ENCODE measurements at places on chromosomes 13 and 19. TPM values are rescaled to one million over a fixed set of nuclear protein-coding genes. Genes with fewer than 3 reads are reported as not detected.
A peak's percentile ranks its signal among the peaks of the same experiment; 100 is the strongest.

DNA sequence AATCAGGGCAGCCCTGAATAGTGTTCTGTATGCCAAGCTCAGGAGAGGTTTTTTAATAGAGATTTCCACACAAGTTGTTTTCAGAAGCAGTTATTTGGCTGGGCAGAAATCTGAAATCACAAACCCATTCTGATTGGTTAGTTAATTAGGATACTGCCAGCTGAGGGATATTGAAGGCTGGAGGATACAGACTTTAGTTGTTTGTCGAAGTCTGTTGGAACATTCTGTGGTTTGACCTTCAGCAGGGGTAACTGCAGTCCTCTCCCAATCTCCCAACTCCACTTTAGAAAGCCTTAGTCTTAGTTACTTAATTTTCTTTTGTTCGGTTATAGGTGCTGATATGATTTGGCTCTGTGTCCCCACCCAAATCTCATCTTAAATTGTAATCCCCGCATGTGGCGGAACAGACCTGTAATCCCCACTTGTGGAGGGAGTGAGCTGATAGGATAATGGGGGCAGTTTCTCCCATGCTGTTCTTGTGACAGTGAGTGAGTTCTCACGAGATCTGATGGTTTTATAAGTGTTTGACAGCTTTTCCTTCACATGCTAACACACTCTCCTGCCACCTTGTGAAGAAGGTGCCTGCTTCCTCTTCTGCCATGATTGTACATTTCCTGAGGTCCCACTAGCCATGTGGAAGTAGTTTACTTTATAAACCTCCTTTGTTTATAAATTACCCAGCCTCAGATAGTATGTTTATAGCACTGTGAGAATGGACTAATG lies 169.2 kb downstream of the GPC5 start:
- DNase-seq: no peak

- peak; percentile 58 for DNase-seq
Observed at GRCh38 chr19:9431475-9431874, 3.9 kb downstream of the ZNF266 start.

The LRRC8E gene
- 0.65 TPM for total RNA-seq

GRCh38 chr13:72864142-72865011 lies 82.4 kb downstream of the PIBF1 start:
- no peak for DNase-seq

GRCh38 chr13:40562975-40563349 lies 103.5 kb downstream of the FOXO1 start:
- DNase-seq: no peak

The MIA gene
- total RNA-seq: not detected

The PRR19 gene
- total RNA-seq: 1.0 TPM

- DNase-seq: no peak
Observed at GRCh38 chr19:2912306-2912705, 11.6 kb downstream of the ZNF57 start.

The LRRC25 gene
- total RNA-seq: 0.03 TPM

GRCh38 chr19:6710273-6711077 lies 10.0 kb downstream of the C3 start:
- peak; percentile 60 for DNase-seq

DNA sequence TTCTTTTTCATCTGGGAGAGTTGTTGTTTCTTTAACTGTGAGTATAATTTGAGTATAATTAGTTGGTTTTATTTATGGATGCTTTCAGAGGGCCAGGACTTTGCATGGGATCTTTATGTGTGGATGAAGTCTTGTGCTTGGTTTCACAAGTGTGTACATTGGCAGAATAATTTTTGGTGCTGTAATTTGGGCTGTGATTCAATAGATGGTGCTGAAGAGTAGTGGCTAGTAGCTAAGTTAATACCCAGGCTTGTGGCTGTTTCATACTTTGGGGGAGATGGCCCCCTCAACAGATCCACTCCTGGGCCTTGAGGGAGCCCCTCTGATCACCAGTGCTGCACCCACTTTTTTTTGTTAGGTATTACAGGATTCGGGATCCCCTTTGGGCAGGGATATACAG lies 1142.4 kb downstream of the SLITRK1 start:
- no peak for DNase-seq

DNA sequence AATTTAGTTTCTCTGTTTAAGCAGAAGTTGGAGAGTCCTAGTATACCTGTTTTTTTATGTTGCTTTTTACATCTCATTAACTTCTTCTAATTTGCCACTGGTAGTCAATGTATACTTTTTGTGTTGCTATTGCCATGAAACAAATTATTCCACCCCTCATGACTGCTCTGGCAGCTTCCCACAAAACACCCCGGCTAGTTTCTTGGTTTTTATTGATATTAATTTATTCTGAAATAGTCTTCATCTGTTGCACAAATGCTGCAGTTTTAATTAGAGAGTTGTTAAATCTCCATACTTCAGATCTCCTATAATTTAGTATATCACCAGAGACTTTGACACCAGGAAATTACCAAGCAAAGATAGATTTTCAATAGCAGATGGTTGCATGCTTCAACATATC lies 1159.3 kb upstream of the PRR20A start:
- DNase-seq: no peak

The SHANK1 gene
- 1.4 TPM for total RNA-seq

The RFPL4AL1 gene
- not detected for total RNA-seq
